Kidney tubule cell (primary cell): ENCODE measurements at places on chromosomes 16 and 17.

GRCh38 chr17:5219536-5219935 is 15.1 kb downstream of the SCIMP start:
- peak; percentile 12 for DNase-seq

- DNase-seq: no peak
These were observed 59.8 kb downstream of the GTF3C1 start for GRCh38 chr16:27489906-27490305.

DNA sequence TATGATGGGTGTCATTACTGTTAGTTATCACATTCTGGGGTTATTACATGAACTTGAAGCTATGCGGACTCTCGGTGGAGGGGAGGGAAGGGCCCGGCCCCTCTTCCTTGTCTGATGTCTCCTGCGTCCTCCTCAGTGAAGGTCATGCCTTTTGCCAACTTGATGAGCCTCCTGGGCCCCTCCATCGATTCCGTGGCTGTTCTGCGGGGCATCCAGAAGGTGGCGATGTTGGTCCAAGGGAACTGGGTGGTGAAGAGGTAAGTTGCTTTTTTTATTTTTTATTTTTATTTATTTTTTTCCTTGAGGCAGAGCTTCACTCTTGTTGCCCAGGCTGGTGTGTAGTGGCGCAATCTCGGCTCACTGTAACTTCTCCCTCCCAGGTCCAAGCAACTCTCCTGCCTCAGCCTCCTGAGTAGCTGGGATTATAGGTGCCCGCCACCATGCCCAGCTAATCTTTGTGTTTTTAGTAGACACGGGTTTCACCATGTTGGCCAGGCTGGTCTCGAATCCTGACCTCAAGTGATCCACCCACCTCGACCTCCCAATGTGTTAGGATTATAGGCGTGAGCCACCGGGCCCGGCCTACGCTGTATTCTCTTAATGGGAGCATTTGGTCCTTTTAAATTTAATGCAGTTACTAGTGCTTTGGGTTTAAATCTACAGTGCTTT is 21.6 kb downstream of the POLR3E start:
- peak; percentile 51 for DNase-seq

DNA sequence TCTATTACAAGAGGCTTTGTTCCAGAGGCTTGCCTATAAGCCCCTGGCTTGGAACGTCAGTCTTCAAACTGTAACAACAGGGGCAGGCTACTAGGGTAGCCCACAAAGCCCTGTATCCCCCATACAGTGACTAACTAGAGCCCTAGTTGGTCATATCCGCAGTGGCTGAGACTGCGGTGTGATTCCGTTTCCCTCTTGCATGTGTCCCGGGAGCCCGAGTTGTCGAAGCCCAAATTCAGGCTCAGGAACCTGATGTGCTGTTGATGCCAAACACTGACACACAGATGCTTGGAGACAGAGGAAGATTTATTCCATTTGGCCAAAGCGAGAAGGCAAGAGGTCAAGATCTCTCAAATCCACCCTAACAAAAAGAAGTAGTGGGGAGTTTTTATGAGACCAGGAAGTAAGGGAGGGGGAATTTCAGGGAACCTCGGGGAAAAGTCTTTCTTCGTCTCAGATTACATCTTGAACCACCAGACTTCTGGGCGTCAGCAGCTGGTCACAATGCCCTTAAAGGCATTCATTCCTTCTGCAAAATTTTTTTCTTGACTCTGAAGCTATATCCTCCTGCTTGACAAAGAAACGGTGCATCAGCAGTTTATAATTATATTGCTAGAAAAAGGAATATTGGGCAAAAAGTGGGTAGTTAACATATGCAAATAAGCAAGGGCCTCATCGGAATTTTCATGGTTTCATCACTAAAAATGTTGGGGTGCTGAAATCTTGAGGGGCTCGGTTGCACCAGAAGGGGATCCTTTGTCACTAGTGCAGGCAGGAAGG is 879 bp downstream of the SLFN5 start:
- peak; percentile 74 for DNase-seq

GRCh38 chr16:75647112-75647491 is 363 bp downstream of the KARS1 start:
- DNase-seq: no peak

DNA sequence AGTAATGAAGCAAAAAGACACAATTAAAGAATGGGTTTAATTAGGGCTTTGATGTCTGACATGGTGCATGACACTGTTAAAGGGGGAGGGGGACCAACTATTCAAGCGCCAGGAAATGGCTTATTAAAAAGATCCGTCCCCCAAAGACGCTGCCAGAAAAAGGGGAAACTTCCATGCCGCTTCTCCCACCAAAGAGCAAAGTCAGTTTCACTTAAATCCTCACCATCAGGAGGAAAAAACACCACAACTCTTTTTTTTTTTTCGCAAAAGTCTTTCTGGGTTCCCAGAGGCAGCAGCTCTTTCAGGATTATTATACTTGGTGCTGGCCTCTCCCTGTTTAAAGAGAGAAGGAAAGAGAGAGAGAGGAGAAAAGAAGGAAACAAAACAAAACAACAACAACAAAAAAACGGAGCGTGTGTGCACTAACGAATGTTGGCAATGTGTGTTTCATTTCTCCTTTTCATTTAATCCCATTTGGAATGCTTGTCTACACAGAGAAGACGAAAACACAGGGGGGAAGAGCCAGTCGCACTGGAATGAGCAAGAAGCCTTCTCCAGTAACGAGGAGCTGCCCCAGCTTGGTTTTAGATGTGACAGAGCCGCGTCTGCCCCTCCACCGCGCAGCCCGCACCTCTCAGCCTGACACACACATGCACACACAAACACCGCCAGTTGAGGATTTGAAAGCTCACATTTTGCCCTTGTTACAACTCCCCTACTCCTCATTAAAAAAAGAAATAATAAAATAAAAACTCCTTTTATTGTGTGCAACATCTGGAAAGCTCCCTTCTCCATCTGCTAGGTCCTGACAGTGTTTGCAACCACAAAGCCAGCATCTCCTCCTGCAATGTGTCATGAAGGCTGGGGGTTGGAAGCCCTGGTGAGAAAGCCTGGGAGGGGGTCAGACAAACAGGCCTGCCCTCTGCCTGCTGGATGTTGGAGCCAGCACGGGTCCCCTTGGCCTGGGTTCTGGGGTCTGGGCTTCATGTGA is 32.7 kb upstream of the AXIN2 start:
- DNase-seq: no peak

- peak; percentile 56 for DNase-seq
These were observed 977 bp upstream of the ZNF778 start for GRCh38 chr16:89216315-89217137.

- DNase-seq: no peak
These were observed 7.0 kb upstream of the CCNF start for GRCh38 chr16:2422123-2422867.

DNA sequence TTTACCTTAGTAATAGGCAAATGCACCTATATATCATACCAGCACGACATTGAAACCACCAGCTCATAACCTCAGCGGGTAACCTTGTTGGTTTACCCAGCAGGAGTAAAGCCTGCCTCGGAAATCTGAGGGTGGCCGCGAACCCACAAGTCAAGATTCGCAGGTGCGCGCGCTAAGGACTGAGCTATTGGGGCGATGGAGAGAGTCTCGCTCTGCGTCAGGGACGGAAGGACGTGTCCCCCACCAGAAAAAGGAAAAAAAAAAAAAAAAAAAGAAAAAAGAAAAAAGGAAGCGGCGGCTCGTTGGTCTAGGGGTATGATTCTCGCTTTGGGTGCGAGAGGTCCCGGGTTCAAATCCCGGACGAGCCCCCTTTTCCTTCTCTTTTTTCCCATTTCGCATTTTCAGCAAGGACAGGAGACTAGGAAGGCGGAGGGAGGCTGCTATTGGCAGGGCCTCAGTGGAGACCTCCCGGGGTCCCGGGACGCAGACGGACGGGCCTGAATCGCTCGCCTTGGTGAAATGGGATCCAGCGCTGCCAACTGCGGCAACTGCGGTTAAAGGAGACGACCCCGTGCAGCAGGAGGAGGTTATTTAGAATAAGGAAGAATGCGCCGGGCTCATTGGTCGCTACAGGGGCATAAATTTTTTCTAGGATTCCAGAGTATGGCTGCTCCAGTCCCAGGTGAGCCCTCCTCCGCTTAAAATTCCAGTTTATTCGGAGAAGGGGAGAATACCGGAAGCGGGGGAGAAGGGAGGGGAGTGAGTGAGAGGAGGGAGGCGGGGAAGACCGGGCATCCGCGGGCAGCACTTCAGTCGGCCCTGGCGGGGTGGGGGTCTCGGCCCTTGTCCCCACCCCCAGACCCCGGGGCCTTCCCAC is at the start of gene OR1F1:
Gene OR1F1 (plus strand): TSS at position 407 of the 877 bp plus-strand sequence.
- DNase-seq: peak; percentile 87

DNA sequence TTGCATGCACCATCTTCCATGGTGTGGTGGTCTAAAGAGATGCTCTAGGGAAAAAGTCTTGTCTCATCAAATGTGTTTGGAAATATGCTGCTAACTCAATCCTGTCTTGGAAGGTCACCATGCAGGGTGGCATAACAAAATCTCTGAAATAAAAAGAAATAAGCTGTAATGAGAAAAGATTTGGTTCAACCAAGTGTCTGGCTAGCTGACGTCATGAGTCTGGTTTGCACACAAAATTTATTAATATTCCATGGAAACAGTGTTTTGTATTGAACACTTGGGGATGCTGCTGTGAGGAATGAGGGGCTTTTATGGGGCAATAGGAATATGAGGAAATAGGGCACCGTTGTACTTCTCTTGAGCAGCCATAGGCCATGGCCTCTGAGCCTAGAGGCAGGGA is 575.7 kb upstream of the CDH5 start:
- DNase-seq: no peak

DNA sequence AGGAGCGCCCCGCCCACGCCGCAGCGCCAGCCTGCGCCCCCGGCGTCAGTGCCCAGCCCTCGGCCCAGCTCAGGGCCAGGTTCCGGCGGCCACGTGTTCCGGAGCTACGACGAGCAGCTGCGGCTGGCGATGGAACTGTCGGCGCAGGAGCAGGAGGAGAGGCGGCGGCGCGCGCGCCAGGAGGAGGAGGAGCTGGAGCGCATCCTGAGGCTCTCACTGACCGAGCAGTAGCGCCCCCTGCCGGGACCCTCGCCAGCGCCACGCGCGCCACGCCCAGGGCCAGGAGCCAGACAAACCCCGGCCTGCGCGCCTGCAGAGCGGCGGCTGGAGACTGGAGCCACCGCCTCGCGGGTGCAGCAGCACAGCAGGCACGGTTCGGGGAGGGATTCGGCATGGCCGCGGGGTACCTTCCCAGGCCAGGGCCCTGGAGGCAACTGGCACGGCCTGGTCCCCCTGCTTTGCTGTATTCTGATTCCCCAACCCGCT is 9.3 kb downstream of the CORO6 start:
- DNase-seq: peak; percentile 89

DNA sequence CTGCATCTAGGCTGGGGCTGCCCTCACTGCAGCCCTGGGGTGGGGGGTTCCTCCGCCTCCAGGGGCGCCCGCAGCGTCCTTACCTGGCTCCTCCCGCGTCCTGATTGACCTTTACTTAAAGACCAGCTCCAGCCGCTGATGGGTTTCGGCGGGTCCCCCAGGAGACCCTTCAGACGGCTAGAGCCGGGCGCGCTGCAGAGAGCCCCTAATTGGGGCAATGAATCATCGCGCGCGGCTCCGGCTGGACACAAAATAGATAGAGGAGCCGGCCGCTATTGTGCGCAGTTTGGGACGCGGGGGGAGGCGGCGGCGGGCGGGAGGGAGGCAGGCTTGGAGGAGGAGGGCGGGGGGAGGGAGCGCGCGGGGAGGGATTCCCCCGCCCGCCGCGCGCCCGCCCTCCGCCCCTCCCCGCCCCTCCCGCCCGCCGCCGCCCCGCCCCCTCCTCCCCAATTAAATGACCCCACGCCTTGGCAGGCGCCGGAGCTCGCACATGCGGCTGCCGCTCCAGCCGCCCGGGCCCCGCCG is 56.5 kb upstream of the CIBAR2 start:
- DNase-seq: no peak

DNA sequence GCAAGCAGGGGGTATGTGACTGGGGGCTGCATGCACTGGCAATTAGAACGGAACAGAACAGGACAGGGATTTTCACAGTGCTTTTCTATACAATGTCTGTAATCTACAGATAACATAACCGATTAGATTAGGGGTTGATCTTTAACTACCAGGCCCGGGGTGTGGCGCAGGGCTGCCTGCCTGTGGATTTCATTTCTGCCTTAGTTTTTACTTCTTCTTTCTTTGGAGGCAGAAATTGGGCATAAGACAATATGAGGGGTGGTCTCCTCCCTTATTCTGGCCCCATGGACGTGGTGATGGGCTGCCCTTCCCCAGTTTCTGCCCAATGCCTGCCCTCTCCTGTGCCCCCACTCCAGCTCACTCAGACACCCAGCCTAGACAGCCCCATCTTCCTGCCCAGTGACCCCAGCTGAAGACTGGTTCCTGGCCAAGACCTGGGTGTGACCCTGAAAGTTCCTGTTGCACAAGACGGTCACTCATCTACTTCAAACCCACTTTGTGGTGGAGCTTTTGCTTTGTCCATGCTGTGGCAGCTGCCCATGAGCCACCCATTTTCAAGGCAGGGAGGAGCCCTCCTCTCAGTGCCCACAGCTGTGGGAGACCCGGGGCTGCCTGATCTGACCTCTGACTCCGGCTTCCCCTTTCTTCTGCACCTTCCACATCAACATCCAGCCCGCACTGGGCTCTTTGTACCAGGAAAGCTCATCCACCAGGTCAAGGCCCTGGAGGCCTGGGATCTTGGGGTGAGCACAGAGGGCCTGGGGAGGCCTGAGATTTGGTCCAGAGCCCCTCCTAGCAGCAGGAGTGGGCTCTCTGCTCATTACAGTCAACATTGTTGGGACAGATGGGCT is 18.6 kb downstream of the ALOX12B start:
- DNase-seq: no peak

GRCh38 chr17:54536306-54536705 is 364.3 kb upstream of the TOM1L1 start:
- DNase-seq: no peak

- DNase-seq: no peak
These were observed 139.5 kb downstream of the PRKCB start for GRCh38 chr16:23975293-23975692.

- DNase-seq: no peak
These were observed 3.0 kb downstream of the CHAD start for GRCh38 chr17:50465635-50466034.

GRCh38 chr16:47848421-47849109 is 307.2 kb downstream of the ABCC12 start:
- DNase-seq: peak; percentile 15

- peak; percentile 44 for DNase-seq
These were observed 2.2 kb upstream of the UQCRC2 start for GRCh38 chr16:21950782-21951521.
